ENCODE measurements at places on chromosomes 4 and X.

- no peak for DNase-seq
These were observed 49.7 kb upstream of the ELOVL6 start for GRCh38 chr4:110248100-110248499.

DNA sequence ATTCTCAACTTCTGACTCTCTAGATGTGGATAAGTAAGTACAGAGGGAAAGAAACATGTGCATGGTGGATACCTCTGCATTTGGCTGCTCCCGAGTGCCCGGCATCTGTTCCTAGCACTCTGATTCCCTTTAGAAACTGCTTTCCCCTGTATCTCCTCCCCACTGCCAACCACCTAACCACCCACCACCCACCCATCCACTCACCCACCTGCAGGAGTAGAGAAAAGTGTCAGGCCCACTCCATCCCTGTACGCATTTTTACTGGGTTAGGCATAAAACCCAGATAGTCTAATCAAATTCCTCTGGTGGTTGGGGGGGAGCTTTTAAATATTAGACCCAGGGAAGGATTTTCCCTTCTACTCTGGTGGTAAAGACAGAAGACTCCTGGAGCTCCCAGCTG, 63.0 kb downstream of the TMEM154 start:
- DNase-seq: no peak

DNA sequence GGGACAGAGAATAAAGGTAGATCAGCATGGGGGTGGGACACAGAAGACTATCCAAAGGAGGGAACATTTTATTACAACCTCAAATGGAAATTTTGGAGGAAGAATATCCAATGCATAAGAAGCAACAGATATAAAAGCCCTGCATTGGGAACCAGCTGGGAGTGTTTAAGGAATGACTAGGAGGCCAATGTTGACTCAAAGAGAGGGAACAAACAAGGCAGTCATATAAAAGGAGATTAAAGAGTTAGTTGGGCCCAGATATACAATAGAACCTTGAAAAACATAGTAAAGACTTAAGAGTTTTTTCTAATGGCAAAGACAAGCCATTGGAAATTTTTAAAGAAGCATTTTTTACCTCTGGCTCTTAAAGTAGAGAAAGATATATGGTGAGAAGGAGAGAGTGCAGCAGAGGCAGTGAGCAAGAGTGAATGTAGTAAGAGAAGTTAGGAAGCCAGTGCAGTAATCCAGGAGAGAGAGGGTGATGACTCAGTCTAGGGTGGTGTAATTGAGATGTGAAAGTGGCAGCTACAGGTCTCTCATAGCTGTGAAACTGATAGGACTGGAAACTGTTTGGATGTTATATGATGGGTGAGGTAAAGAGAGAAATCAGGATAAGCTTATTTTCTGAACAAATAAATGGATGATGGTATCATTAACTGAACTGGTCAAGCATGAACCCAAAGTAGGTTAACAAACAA, 182.2 kb upstream of the ATOH1 start:
- DNase-seq: no peak

- DNase-seq: peak; percentile 19
These were observed 105.6 kb downstream of the CNKSR2 start for GRCh38 chrX:21479695-21480270.

- peak; percentile 18 for DNase-seq
These were observed 32.4 kb downstream of the SMPX start for GRCh38 chrX:21725496-21725895.

- DNase-seq: no peak
These were observed 1.0 kb upstream of the ANTXR2 start for GRCh38 chr4:80074069-80074468.

GRCh38 chr4:172256820-172257219, 443.6 kb downstream of the GALNTL6 start:
- no peak for DNase-seq

- DNase-seq: no peak
These were observed 10.0 kb downstream of the CLCN4 start for GRCh38 chrX:10166731-10167151.

DNA sequence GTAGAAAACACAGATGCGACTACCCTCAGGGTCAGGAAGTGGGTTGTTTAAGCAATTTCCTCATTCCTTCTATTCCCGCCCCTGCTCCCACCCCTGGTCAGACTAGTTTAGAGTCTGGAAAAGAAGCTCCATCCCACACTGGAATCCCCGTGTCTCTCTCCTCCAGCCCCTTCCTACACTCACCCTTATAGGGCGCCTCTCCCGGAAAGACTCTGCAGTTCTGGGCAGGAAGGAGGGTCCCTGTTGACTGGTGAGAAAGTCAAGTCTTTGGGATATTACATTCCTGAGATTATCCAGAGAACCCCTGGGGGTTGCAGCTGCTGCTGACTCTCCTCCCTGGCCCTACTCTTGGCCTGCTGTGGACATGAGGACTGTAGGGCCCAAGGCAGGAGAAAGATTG, 11.9 kb downstream of the STARD8 start:
- DNase-seq: no peak

DNA sequence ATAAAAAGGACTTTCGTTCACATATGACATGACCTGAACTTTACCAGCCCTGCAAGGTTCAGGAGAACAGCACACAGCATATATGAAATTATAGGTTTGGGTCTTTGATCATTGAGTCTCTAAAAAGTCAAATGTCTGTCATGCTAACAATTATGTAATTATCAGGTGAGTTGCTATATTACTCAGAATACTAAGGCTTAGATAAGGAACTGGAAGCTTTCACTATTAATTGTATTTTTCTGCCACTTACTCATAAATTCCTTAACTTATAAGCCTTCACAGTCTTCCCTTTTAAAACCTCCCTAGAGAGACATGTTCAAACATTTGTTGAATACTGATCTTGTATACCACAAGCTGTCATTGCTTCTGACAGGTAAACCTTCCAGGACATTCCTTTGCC, 292.8 kb upstream of the MAGEB2 start:
- no peak for DNase-seq

GRCh38 chr4:55904576-55904975, 44.2 kb upstream of the CEP135 start:
- no peak for DNase-seq

- no peak for DNase-seq
These were observed 33.4 kb downstream of the TAPT1 start for GRCh38 chr4:16192631-16193518.

DNA sequence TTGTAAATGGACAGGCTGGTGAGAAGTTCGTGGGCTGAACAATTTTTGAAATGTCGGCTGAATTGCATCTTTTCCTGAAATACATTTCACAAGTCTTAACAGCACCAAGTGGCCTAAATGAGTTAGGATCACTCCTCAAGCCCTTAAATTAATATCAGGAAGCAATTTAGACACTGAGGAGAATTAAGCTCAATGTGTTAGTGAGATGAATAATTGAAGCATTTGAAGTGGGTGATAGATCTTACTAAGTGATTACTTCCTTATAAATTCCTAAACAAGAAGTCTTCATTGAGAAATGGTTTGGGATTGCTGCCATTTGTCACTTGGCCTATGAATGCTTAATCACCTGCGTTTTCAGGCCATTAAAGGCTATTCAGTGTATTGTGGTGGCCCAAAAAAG, 116.8 kb downstream of the NAA11 start:
- no peak for DNase-seq

DNA sequence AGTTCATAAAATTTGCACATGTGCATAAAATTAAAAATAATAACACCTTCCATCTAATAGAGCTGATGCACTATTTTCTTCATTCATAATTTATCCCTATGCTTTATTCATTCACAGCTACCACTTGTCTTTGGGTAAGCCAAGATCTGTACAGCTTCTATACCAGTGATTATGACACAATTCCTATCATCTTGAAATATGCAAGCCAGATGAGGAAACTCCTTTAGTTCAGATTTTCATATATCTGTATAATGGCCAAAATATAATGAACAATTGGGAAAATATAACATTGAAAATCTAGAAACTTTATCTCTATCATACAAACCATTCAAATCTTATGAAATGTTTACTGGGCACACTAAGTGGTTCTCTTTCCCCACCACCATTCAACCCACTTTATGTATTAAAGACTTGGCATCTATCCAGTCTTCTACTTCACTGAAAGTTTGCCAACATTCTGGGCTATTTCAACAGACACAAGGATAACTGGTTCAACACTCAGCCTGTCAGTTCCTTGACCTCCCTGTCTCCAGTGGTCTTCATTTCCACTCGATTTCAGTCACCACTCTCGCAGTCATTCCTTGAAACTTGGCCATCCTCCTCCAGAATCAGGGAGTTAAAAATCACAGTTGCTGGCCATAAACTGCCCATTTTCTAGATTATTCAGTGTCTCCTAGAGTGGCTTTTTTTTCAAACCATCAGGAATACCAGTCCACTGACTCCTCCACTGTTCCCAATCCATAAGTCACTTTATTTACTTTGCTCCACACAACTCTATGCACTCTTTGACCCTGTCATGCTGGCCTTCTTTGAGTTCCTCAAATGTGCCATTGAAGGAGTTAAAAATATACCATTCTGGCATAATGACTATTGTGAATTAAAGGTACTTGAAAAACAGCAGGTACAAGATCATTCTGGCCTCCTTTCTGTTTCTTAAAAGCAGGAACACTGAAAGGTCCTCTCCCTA, 85.5 kb downstream of the CAMK2D start:
- DNase-seq: no peak

DNA sequence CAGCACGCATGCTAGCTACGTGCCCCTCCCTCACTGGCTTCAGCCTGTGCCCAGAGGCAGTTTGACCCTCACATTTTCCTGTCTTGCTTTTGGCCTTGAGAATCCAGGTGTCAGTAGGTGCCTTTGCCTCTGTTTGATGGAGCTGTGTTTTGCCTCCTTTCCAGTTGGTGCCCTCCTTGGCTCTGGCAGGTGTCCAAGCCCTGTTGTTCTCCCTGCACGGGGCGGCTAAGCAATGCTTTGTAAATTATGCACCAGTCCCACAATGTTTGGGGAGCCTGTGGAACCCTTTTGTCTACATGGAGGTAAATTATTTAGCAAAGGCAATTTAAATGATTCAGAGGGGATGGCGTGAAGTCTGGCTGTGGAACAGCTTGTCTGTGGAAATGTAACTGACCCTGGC, 202.9 kb upstream of the BOD1L1 start:
- no peak for DNase-seq

DNA sequence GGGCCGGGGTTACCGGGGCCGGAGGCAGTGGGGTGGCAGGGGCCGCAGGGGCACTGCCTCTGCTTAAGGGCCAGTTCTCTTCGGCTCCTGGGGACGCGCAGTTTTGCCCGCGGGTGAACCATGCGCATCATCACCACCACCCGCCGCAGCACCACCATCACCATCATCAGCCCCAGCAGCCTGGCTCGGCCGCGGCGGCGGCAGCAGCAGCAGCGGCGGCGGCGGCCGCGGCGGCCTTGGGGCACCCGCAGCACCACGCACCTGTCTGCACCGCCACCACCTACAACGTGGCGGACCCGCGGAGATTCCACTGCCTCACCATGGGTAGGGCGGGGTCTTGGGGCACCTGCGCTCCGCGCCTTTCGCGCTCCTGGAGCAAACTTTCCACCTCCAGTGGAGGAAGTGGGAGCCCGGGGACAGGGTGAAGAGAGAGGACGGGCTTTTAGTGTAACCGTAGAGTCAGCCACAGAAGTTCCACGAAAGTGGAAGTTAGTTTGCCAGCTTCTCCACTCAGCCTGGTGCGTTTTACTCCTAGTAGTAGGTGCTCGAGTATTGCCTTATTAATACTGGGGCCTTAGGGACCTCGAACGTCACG, 729 bp downstream of the GSX2 start:
- DNase-seq: no peak

- DNase-seq: no peak
These were observed 13.7 kb downstream of the PFKFB1 start for GRCh38 chrX:54980334-54980733.

- peak; percentile 34 for DNase-seq
These were observed 4.2 kb upstream of the ZNF157 start for GRCh38 chrX:47366041-47366722.

DNA sequence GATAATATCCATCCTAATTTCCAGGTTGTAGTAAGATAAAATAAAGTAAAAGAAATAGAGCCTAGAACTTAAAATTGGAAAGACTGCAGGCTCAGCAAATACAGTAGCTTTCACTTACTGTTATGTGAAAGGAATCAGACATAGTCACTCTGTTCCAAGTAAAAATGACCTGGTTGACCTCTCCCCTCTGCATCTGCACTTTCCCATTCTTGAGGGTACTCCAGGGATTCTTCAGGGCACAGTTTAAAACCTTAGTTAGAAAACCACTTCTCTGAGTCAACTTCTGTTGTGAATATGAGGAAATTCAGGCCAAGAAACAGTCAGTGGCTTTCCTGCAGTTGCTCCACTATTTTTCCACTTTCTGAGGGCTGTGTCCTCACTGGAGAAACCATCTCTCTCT, 42.9 kb downstream of the FRAS1 start:
- no peak for DNase-seq

DNA sequence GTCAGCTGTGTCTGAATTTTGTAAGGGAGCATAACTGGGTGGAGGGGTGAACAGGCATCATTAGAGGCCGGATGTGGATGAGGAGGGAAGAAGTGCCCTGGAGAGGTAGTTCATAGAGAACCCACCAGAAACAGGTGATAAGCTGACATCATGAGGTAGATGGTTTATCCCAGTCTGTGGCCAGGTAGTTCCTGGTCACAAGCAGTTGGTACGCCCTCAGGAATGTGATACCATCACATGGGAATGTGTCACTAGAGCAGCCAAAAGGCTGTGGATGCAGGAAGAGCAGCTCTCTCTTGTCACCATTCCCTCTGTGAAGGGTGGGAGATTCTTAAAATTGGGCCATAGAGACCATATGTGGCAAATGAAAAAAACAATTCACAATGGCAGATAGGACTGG, 21.9 kb downstream of the MSN start:
- DNase-seq: no peak

DNA sequence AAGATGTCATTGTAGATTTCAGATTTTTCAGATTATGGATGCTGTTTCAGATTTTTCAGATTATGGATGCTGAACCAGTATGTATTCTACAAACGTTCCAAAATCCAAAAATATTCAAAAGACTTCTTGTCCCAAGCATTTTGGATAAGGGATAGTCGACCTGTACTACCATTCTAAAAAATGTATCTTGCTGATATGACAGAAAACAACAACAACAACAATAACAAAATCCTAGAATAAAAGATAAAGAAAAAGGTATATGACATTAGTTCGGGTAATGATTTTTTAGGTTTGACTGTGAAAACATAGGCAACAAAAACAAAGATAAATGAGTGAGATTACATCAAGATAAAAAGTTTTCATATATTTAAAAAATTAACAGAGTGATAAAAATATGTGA, 122.1 kb downstream of the GABRA2 start:
- DNase-seq: no peak

- DNase-seq: no peak
These were observed 132.8 kb upstream of the STIM2 start for GRCh38 chr4:26727844-26728243.

GRCh38 chrX:146363919-146364318, 445.7 kb upstream of the CXorf51B start:
- DNase-seq: no peak
